ENCODE measurements at places on chromosomes 6 and 20.

- no peak for DNase-seq
Measured at GRCh38 chr6:168226902-168227318, 92.7 kb downstream of the DACT2 start.

DNA sequence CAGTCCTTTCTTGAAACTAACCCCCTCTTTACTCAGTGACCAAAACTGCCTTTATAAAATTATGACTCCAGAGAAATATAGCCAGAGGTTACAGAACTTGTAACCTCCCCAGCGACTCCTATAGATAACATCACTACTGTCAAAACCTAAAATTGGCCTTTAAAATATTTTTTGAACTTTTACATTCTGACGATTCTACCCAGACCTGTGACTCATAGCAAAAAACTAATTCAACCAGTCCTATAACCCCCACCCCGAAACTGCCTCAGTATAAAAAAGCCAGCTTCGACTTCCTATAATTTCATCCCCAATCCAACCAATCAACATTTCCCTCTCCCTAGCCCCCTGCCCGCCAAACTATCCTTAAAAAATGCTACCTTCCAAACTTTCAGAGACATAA is 13.9 kb downstream of the JPH2 start:
- no peak for DNase-seq

- DNase-seq: no peak
Measured at GRCh38 chr20:19750907-19751636, 7.0 kb upstream of the RIN2 start.

- DNase-seq: no peak
Measured at GRCh38 chr6:33143113-33143770, 49.0 kb downstream of the COL11A2 start.

GRCh38 chr6:166381733-166382499 is 824 bp downstream of the MPC1 start:
- peak; percentile 72 for DNase-seq

GRCh38 chr20:22796469-22797077 is 212.2 kb upstream of the FOXA2 start:
- DNase-seq: no peak

DNA sequence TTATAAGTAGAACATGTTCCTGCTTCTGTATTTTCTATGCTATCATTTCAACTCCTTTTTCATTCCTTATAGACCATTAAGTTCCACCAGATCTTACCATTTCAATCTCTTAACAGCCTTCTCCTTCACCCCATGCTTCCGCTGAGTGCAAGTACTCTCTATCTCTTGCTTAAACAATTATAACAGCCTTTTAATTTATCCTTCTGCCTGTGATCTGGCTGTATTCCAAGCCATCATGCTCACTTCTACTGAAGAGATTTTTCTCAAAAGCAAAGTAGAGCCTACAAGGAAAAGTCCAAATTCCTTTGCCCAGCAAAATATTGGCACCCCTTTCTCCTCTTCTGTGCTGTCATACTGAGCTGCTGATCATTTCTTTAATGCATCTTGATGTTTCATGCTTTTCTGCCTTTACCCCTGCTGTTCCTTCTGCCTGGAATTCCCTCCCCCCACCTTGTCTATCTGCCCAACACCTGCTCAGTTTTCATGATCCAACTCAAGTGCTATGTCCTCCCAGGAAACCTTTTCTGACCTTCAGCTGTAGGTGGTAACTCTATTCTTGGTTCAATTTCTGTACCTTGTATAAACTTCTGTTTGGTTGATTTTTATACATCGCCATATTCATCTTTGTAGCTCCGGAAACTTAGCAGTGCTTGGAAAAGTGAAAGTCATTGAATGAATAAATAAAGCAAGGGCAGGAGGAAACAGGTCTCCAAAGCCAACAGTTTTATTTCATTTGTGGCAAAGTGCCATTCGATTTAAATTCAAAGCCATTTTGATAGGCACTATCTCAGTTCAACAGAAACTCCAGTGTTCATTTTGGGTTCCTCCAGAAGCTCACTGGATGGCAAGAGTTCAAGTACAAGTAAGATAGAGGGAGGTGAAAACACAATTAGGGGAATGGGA is 10.5 kb upstream of the BMP2 start:
- peak; percentile 80 for DNase-seq

DNA sequence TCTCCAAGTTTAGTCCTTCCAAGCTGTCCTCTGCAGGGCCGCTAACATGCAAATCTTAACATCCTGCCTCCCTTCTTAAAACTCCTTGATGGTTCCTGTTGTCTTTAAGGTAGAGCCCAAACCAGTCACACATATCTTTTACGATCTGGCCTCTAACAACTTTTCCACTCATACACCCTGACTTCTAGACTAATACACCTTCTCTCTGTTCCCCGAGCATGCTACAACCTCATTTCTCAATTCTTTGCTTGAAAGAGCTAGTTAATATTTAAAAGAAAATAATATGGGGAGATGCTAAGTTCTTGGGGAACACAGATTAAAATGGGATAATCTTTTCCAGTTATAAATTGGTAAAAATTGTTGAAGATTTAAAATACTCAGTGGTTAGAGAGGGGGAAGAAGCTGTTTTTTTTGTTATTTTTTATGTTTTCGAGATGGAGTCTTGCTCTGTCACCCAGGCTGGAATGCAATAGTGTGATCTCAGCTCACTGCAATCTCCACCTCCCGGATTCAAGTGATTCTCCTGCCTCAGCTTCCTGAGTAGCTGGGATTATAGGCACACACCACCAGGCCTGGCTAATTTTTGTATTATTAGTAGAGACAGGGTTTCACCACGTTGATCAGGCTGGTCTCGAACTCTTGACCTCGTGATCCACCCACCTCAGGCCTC is 250.7 kb downstream of the MAFB start:
- no peak for DNase-seq

GRCh38 chr20:358891-359555 is 12.1 kb downstream of the NRSN2 start:
- DNase-seq: no peak

- DNase-seq: peak; percentile 20
Measured at GRCh38 chr6:67766057-67766456, 869.0 kb upstream of the ADGRB3 start.

DNA sequence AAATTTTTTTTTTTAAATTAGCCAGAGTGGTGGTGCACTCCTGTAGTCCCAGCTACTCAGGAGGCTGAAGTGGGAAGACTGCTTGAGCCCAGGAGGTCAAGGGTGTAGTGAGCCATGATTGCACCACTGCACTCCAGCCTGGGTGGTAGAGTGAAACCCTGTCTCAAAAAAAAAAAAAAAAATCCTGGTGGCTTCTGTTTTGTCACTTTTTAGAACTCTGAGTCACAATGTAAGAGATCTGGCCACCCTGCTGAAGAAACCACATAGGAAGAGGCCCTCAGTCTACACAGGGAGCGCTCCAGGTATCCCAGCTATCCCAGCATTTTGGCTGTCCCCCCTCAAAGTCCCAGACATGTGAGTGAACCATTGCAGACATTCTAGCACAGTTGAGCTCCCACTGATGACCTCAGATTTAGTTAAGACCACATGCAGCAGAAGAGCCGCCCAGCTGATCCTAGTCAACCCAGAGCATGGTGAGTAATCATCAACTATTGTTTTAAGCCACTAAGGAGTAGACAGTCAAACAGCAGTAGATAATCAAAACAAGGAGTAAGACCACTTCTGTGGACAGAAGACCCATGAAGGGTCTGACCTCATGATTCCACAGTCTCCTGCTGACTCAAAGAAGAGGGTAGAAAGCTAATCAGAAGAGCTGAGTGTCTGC is 12.7 kb upstream of the ARFGEF2 start:
- DNase-seq: no peak

DNA sequence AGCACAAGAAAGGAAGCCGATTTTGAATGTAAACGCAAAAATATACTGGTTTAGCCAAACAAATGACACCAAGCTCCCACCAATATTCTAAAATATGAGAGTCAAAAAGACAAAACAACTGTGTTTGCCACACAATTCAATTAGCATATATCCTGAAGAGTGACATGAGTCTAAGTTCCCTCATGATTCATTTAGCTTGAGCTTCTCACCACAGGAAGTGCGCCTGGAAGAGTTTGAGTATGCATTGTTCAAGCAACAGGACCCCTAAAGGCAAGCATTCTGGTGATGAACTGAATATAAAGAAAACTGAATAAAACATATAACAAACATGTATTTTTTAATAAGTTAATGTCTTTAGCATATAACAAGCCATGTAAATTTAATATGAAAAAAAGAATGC is 115.2 kb upstream of the RUNX2 start:
- no peak for DNase-seq

DNA sequence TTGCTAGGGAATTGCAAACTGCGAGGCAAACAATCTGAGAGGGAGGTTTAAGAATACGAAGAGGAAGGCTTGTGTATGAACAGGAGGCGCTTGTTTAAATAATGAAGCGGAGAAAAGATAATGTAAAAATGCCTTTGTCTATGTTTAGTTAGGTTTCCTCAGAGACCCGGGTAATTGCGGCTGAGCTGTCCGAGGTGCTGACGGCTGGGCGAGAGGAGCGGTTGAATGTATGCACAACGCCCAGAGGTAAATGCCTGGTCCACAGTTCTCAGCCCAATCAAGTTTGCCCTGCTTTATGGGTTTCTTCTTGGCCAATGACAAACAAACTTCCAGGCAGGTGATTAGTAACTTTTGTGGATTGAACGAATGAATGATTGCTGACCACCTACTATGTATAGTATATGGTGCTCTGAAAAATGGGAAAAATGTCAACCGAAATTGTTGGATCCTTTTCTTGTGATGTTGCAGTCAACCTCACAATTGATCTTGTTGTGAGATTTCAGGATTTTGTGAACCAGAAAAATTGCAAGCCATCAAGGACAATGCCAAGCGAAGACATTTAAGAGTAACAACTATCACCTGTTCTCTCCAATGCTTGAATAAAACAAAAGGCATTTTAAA is 38.3 kb upstream of the SLC32A1 start:
- no peak for DNase-seq

- DNase-seq: no peak
Measured at GRCh38 chr20:45312241-45312640, 4.1 kb upstream of the MATN4 start.

DNA sequence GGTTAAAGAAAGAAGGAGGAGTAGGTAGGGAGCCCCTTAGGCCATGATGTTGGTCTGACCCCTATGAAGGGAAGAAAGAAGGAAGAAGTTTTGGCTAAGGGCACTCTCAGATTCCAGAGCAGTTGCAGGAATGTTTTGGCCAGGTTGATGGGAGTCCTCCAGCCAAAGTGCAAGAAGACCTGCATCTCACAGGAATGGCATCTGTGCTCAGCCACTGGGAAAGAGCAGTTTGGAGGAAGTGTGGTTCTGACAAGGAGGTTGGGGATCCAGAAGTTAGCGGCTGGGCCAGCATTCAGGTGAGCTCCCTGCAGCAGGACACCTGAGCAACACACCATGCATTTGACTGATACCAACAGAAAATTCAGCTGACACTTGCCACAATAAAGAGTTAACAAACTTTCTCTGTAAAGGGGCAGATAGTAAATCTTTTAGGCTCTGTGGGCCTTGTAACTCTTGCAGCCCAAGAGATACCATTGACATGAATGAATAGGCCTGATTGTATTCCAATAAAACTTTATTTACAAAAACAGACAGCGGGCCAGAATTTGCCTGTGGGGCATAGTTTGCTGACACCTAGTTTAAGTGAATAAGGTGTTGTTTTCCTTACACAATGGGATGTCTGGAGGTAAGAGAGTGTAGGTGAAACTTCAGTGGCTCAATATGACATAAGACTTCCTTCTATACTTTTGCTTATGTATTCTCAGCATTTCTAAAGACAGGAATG is 71.0 kb downstream of the EDN1 start:
- no peak for DNase-seq

GRCh38 chr20:5656126-5656525 is 94.1 kb upstream of the SHLD1 start:
- no peak for DNase-seq

DNA sequence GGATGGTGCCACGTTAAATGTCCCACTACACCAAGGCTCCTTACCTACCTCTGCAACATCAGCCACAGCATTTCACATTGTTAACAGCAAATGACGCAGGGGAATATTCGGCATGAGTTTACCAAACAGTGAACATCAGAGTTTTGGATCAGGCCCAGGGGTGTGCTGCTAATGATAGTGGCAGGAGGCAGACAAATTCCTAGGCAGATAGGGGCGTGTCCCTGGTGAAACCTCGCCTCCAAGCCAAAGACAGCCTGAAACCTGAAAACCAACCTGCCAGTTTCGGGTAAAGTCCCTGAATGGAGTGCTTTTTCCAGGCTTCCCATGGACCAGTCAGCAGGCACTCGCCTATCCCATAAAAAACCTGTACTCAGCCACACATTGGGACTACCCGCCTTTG is 133.6 kb downstream of the SH3BGRL2 start:
- DNase-seq: no peak

DNA sequence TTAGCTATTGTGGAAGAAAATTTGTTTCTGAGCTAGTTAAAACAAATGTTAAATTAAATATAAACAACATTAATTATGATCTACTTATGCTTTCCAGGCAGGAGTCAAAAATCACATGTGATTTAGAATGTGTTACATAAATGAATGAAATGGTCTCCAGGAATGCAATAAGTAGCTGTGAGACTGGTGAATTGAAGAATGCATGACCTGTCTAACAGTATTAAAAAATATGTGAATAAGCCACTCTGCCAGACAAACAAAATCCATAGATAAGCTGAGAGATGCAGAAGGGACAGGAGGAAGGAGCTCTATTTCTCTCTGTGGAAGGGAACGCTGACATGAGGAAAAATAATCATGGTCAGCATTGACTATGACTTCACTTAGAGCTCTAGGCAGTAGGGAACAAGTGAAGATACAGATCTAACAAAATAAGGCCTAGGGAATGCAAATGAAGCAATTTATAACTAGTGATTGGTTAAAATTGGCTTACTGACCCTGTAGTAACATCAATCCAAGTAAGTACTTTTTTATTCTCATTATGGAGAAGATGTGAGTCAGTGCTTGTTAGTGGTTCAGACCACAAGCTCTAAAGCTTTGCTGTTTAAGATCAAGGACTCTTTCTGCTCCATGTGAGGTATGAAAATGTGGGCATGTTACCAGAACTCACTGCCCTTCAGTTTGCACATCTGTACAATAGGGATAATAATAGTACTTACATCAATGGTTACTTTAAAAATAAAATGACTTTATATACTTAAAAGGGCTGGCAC is 432.6 kb downstream of the MMUT start:
- no peak for DNase-seq

GRCh38 chr20:15235471-15236198 is 898.2 kb upstream of the FLRT3 start:
- no peak for DNase-seq

DNA sequence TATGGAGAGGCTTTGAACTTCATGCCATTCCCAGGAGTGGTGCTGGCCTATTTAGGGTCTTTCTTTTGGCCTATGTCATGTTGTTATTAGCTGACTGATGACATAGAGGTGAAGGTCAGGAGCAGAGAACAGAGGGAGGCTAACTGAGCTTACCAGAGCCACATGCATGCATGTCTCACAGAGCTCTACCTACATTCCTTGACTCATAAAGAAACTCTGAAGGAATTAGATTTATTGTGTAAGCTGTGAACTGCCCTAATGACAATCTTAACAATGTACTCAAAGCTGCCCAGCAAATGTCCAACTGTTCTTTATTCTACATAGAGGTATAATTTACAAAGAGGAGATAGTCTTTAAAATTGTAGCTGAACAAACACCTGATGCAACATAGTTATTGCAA is 192.7 kb upstream of the CNR1 start:
- no peak for DNase-seq

GRCh38 chr6:91626911-91627310 is 1040.0 kb upstream of the MAP3K7 start:
- DNase-seq: no peak
